ENCODE measurements at places on chromosomes 5 and 9. TPM values are rescaled to one million over a fixed set of nuclear protein-coding genes. Genes with fewer than 3 reads are reported as not detected.

- DNase-seq, result no peak
These were observed 52.4 kb downstream of the DMRT2 start for GRCh38 chr9:1102642-1102970.

DNA sequence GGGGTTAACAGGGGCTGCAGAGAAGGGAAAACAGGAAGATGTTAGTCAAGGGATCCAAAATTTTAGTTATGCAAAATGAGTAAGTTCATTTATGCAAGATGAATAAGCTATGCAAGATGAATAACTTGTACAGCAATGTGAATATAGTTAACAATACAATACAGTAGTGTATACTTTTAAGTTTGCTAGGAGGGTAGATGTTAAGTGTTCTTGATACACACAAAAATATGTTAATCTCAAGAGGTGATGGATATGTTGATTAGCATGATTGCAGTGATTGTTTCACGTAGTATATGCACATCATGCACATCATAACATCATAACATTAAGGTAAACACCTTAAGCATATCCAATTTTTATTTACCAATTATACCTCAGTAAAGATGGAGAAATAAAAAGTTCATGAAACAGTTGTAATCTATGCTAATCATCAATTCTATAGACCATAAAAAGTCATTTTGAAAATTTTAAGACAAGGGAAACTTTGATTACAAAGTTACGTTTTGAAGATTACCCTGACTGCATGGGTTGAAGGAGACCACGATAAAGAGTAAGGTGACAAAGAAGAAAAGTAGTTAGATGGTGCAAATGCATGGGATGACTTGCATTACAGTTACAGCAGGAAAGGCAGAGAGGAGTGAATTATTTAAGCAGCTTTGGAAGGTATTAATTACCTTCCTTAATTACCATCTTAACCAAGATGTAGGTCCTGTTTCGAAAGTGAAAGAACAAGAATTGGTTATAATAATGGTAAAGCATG lies 31.4 kb downstream of the FAM174A start:
- DNase-seq, result no peak

DNA sequence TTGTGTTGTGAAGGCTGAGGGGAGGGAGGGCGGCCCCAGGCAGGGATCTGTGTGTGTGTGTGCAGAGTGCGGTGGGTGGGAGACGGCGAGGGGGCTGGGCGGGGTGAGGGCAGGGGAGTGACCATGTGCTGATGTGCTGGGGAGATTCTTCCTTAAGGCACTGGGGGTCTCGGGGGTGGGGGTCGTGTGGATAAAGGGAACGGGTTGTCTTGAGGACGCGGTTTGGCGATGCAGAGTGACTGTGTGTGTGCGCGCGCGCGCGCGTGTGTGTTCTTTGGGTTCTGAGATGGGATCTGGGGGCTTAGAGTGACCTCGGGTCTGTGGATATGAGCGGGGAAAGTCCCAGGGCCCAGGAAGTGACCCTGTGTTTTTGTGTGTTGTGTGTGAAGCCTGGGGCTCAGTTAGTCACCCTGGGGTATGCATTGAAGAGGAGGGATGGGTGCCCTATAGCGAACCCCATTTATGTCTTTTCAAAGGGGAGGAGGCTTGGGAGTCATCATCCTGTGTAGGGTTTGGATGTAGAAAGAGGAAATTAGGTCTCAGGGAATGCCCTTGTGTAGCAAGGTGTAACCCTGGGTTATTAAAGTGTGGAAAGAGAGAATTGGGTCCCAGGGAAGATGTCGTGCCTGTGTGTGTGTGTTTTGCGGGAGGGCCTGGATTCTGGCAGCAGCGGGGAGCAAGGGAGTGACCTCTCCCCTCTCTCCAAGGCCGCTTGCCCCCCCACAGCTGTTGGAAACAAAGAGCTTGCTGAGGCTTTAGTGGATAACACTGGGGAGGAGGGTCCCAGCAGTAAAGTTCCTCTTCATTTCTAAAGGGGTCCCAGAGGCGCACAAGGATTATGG lies 1.4 kb downstream of the TMEFF1 start:
- no peak for DNase-seq

DNA sequence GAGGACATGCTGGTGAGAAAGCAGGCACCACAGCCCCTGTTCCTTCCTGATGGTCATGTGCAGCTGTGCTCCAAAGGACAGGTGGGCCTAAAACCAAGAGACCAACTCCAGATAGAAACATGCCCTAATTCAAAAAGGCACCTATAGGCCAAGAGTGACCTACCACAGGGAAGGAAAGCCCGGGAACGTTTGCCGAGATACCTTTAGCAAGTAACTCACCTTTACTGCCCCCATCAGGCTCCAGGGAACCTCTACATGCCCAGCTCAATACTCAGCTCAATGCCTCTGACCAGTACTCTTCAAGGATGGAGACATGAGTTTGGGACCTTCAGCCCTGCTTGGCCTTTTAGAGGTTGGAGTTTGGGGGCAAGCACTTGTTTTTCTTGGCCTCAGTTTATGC lies 172.8 kb upstream of the FSTL4 start:
- no peak for DNase-seq

DNA sequence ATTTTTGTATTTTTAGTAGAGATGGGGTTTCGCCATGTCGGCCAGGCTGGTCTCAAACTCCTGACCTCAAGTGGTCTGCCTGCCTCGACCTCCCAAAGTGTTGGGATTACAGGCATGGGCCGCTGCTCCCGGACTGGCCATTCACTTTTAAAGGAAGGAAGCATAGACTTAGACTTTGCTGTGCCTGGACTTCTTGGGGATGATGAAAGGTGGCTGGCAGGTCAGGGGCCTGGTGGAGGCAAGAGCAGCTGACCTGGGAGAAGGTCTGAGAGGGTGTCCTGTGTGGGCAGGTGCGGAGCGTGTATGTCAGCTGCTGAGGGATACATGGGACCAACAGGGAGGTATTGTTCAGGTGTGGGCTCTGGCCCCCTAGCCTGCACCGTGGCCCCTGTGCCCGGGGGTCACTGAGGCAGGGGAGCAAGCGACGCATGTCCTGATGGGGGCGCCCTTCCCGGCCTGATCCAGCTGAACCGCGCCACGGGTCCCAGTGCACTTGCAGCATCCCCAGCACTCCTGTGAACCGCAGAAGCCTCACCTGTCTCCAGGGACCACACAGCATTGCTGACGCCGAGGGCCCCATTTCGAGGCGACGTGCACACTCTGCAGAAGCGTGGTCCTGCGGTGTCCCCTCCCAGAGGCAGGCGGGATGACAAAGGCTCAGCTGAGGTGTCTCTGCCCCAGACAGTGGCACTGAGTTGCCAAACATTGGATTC lies 23.1 kb downstream of the NDUFS6 start:
- no peak for DNase-seq

DNA sequence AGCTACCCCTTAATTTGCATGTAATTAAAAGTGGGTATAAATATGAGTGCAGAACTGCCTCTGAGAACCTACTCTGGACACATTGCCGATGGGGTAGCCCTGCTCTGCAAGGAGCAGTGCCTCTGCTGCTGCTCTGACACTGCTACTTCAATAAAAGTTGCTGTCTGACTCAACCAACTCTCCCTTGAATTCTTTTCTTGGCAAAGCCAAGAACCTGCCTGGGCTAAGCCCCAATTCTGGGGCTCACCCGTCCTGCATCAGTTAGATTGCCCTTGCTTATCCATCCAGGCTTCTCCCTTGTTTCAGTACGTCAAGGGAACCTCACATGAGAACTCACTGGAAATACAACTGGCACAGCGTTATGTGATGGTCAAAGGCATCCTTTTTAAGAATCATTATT lies 44.1 kb downstream of the FBXL7 start:
- DNase-seq, result no peak

GRCh38 chr9:34961574-34962490 lies 3.7 kb downstream of the PHF24 start:
- peak; percentile 32 for DNase-seq

DNA sequence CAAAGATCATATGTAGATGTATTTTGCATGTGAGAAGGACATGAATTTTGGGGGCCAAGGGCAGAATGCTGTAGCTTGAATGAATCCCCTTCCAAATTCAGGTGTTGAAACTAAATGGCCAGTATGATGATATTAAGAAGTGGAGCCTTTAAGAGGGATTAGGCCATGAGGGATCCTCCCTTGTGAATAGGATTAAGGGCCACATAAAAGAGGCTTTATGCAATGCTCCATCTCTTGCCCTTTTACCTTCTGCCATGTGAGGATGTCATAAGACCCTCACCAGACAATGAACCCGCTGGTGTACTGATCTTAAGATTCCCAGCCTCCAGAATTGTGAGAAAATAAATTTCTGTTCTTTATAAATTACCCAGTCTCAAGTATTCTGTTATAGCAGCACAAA lies 206.1 kb downstream of the YTHDC2 start:
- no peak for DNase-seq

C9orf43 gene
- polyA plus RNA-seq, result 0.56 TPM

ANKRD20A1 gene
- not detected for polyA plus RNA-seq

PAEP gene
- polyA plus RNA-seq, result not detected

CDH18 gene
- polyA plus RNA-seq, result 0.19 TPM

PAXX gene
- polyA plus RNA-seq, result 6.7 TPM

TAF11L12 gene
- not detected for polyA plus RNA-seq

SHB gene
- 16.7 TPM for polyA plus RNA-seq

ACER2 gene
- polyA plus RNA-seq, result 1.6 TPM

Measured in AG04450 (cell line).